Activated T-cell treated with anti-CD3 and anti-CD28 coated beads, Interleukin-2, amount 50 U/mL, for 48 hours (primary cell): ENCODE measurements at places on chromosomes 12 and 14.

GRCh38 chr12:100151769-100152168, 9.1 kb upstream of the BLTP3B start:
- DNase-seq, result no peak

- peak; percentile 62 for DNase-seq
These were observed at the start of gene SYNE3 for GRCh38 chr14:95516554-95517181. Gene SYNE3 (minus strand): TSS chr14:95516650. CDS start chr14:95475821, 40,829 bp downstream.

DNA sequence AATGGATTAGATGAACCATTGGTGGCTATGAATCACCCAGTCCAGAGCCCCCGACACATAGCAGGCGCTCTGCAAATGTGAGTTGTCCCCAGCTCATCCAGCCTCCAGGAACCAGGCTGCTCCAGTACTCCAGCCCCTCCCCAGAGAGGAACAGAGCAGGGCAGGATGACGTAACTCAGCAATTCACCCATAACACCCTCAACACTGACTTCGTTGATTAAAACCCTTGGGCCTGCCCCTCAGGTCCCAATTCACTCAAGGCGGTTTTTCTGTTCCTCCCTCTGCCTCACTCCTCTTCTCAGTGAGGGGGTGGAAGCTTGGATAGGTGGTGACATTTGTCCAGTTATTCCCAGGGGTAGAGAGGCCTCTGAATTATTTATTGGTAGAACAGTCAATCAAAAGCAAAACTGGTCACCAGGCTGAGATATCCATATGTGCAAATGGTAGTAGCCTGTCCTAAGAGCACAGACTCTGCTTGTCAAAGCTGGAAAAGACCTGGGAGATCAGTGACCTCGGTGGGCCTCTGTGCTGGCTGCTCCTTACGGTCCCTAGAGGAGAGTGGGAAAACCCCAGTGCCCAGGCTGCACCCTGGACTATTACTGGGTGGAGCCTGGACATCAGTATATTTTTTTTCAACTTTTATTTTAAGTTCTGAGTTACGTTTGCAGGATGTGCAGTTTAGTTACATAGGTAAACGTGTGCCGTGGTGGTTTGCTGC, 97.0 kb downstream of the CMKLR1 start:
- no peak for DNase-seq

- no peak for DNase-seq
These were observed 47.2 kb upstream of the KTN1 start for GRCh38 chr14:55532645-55533344.

- DNase-seq, result peak; percentile 91
These were observed 576 bp downstream of the SYNE3 start for GRCh38 chr14:95515596-95516552.

GRCh38 chr12:1421091-1421846, 173.1 kb downstream of the FBXL14 start:
- DNase-seq, result no peak

- no peak for DNase-seq
These were observed 98.7 kb downstream of the CAND1 start for GRCh38 chr12:67367843-67368242.

- no peak for DNase-seq
These were observed 768 bp downstream of the METTL25 start for GRCh38 chr12:82359115-82359478.

DNA sequence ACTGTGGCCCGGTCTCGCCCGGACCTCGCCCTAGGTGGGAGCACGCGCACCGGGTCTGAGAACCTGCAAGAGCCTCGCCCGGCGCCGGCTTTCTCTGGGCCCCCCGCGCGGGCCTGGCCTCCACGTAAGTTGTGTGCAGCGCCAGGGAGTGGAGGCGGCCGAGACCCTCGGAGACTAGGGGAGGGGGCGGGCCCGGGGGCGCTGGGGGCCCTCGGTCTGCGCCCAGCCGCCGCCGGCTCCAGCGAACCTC, 183 bp upstream of the PRMT8 start:
- no peak for DNase-seq

- no peak for DNase-seq
These were observed 49.1 kb downstream of the SSPN start for GRCh38 chr12:26244503-26244902.

DNA sequence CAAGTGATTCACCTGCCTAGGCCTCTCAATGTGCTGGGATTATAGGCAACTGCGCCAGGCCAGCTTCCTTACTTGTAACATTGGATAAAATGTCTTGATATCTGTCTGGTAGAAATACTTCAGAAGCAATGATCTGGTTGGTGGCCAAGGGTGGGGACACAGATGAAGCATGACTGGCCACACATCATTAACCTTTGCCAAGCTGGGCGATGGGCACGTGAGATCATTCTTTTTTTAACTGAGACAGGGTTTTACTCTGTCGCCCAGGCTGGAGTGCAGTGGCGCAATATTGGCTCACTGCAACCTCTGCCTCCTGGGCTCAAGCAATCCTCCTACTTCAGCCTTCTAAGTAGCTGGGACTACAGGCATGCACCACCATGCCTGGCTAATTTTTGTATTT, 31.1 kb downstream of the PLEKHH1 start:
- DNase-seq, result no peak

DNA sequence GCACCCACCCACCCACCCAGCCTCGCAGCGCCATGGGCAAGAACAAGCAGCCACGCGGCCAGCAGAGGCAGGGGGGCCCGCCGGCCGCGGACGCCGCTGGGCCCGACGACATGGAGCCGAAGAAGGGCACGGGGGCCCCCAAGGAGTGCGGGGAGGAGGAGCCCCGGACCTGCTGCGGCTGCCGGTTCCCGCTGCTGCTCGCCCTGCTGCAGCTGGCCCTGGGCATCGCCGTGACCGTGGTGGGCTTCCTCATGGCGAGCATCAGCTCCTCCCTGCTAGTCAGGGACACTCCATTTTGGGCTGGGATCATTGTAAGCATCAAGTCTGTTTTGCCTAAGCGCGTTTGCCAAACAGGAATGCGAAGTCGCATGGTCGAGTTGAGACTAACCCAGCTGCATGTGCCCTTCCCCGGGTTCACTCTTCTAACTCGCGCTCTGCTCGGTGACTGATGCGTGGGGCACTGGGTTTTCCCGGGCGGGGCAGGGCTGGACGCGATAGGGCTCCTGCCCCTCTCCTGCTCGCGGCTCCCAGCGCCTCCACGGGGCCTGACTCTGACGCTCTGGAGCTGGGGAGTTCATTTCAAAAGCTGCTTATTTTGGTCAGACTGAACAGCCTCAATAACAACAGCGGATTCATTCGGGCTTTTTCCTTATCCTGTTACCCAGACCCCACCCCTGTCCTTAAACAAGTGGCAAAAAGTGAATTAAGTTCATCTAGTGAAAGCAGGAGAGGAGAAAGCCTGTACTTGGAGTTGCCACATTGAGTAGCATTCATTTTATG, 458 bp downstream of the SSPN start:
- peak; percentile 24 for DNase-seq

DNA sequence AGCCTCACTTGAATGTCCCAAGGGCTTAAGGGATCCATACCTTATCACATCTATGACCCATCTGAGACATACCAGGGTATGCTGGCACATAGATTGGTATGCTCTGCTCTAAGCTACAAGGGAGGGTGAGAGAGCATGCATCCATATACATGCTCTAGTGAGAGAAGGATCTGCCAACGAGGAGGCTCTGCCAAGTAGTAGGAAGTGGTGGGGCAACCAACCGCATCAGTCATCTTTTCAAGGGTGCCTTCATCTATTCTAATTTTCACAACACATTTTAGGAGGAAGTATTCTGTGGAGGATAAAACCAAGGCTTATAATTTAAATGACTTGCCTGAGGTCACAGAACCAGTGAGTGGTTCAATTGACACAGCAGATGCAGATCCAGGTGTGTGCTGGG, 6.6 kb upstream of the PPM1A start:
- DNase-seq, result no peak

GRCh38 chr14:64856529-64857445, 22.9 kb downstream of the SPTB start:
- DNase-seq, result no peak

DNA sequence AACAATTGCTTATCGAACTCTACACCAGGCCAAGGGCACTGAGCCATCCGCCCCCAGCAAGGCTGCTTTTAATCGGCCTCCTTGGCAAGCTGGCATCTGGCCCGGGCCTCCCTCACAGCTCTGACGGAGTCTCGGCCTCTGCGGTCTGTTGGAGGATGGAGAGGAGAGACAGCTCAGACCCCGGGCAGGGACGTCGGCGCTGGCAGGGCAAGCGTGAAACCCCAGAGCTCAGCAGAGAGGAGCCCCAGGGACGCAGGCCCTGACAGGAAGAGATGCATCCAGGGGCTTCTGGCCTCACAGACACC, 17.5 kb downstream of the CAMKK2 start:
- no peak for DNase-seq

- DNase-seq, result no peak
These were observed 308.7 kb upstream of the DDHD1 start for GRCh38 chr14:53461858-53462257.

- DNase-seq, result no peak
These were observed 129.4 kb downstream of the C12orf75 start for GRCh38 chr12:105459760-105460330.

DNA sequence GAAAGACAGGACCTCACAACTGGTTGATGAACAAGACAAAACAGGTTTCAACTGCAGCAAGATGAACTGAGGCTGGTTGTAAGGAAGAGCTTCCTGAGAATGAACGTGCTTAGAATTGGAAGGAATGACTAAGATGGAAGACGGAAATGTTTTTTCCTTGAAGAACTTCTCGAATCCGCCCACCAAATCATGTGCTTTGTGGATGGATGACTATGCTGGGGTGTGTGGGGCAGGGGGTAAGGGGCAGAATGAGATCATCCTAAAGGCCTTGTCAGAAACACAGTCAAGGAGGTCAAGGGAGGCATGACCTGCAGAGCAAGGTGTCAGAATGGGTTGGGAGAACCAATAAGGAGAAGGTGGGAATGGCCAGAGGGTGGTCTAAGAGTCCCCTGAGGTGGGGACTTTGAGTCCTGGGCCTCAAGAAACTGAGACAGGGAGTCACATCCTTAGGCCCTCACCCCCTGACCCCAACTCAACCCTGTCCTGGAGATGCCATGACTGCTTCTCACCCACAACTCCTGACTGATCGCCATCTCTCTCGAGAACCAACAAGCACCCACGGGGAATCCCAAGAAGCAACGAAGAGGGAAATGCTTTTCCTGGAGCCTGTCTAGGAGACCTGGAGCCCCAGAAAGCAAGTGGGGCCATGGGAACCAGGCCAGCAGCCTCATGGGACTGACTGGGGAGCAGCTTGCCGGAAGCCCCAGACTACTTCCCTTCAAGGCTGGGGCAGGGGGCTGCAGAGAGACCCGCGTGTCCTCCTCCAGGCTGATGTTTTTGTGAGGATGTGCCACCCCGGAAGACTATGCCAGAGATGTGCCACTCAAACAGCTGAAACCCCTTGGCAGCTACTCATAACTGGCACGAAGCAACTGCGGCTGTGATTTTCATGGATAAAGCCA, 84.0 kb downstream of the ACTN1 start:
- no peak for DNase-seq

DNA sequence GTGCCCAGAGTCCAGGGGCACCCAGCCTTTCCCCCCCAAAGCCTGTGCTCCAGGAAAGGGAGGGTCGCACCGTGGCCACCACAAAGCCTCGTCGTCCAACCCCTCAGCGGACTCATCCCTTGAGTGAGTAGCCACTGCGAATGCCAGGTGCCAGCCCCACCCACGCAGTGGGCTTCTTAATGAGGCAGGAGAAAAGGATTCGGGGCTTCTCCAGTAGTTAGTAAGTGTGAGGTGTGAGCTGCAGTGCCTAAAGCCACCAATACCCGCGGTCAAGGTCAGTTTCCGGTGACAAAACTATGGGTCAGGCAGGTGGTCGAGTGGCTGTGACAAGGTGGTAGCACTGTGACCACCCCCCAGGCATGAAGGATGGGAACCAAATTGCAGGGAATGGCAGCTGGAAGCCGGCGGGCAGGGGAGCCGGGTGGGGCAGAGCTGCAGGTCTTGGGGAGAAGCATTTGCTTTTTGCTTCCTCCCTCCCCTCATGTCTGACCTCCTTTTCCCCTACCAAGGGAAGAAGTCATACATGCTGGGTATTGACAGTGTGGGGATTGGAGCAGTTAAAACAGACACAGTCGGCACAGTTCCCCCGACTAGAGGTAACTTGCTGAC, 8.0 kb downstream of the RAN start:
- DNase-seq, result no peak

GRCh38 chr12:75984577-75985182, 46.9 kb downstream of the PHLDA1 start:
- no peak for DNase-seq

- no peak for DNase-seq
These were observed 89.1 kb upstream of the VASH1 start for GRCh38 chr14:76672123-76672522.

DNA sequence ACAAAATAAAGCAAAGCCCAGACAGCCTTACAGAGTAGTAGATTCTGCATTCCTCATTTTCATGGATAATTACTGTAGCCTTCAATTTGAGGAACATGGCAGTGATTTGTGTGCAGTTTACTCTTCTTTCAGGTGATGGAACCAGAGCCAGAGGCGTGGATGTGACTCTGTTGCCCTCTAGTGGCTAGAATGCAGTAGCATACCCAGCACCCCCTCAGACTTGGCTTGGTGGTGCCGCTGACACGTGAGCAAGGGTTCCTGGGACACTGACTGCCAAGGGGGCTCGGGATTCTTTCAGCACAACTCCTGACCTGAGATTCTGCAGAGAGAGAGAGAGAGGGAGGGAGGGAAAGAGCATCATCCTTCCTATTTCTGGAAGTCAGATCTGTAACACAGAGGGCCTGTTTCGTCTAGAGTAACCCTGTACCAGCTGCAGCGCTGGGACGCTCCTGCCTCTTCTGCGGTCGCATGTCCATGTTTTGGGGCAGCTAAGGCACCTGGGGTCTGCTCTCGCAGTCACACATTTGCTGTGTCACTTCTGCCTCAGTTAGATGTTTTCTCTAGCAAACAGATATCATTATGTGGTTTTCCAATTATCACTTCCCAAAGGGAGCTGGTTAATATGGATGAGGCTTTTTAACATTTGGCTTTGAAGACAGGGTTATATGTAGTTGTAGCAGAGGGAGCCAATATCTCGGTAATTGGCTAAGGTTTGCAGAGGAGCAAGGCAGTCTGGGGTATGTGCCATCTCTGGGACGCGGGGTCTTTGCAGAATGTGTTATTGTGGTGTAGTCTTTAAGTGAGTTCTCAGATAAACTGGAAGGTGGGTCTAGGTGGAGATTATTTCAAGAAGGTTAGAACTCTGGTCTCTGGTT, 428.1 kb downstream of the NRXN3 start:
- peak; percentile 43 for DNase-seq

DNA sequence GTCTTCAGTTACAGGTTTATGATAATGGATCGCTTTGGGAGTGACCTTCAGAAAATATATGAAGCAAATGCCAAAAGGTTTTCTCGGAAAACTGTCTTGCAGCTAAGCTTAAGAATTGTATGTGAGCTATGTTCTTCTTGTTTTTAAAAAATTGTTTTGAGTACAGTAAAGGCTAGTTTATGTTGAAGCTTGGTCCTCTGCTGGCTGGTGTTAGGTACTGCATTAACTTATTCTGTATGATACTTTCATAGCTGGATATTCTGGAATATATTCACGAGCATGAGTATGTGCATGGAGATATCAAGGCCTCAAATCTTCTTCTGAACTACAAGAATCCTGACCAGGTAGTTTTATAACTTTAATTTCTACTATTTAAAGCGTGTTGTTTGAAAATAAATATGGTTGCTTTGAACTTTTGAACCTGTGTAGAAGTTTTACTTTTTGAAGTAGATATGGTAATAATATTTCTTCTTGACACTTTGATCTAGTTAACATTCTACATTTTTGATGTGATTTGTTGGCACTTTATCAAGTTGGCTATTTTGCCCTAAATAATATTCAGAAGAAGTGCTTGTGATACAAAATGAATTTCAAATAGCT, 55.7 kb downstream of the VRK1 start:
- DNase-seq, result no peak

- DNase-seq, result no peak
These were observed 30.6 kb downstream of the ITPK1 start for GRCh38 chr14:93084866-93085857.

- DNase-seq, result no peak
These were observed 82.9 kb downstream of the RCOR1 start for GRCh38 chr14:102675396-102675795.
